SK-N-SH (cell line): ENCODE measurements at places on chromosomes 3 and 15. TPM values are rescaled to one million over a fixed set of nuclear protein-coding genes. Genes with fewer than 3 reads are reported as not detected.

- no peaks in the 10 kb centered on the region for H3K36me3 ChIP-seq
- no peak for DNase-seq
- H3K4me1 ChIP-seq = no peaks in the 10 kb centered on the region
- no peak overlapping the region; the same call in 1 of the 2 replicates for H3K27ac ChIP-seq
- no peak overlapping the region for H3K4me3 ChIP-seq
- H3K27me3 ChIP-seq = no peaks in the 10 kb centered on the region
These were observed 172.7 kb downstream of the SYNPR start for GRCh38 chr3:63450634-63451363.

DNA sequence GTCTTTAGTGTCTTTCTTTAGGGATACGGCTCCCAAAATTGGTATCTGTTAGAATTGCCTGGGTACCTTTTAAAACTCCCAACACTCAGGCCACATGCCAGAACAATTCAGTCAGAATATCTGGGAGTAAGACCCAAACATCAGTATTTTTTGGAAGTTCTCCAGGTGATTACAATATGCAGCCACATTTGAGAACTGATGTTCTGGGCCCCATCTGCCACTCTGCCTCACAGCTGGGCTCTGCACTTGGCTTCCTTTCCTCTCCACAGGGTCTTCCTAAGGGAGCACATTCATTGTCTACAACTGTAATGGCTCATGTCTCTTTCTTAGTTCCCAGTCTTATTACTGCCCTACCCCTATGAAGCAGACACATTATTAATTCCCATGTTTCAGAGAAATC lies 394.5 kb downstream of the MFSD1 start:
- DNase-seq = no peak
- no peak overlapping the region for H3K4me3 ChIP-seq
- H3K27ac ChIP-seq = no peak overlapping the region

GRCh38 chr3:25781758-25782594 lies 1.3 kb downstream of the NGLY1 start:
- DNase-seq = no peak
- H3K36me3 ChIP-seq = peaks cover 13% of the 10 kb centered on the region
- peak overlapping the region; percentile 84 for H3K4me3 ChIP-seq
- peaks cover 8% of the 10 kb centered on the region; the same call in 1 of the 2 replicates for H3K4me1 ChIP-seq
- no peak overlapping the region; the same call in 1 of the 2 replicates for H3K27ac ChIP-seq

DNA sequence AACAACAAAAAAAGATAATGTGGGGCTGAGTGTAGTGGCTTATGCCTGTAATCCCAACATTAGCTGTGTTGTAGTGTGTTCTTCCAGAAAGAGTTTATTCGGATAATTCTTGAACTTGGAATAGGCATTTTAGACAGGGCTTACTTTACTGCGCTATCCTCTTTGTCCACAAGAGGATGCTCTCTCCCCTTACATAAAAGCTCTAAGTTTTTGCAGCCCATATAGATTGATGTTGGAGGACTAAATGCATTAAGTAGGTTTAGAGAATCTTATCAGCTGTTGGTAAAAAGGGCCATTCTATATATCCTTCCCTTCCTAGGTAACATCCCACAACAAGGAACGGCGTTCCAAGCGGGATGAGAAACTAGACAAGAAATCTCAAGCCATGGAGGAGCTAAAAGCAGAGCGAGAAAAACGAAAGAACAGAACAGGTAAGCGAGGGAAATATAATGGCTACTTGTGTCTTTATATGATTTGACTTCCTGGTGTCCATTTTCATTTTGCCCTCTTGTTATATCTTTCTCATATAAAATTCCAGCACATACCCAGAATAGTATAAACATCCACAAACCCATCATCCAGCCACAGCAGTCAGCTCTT lies 27.8 kb upstream of the ITPKA start:
- no peak overlapping the region for H3K4me3 ChIP-seq
- no peak overlapping the region for H3K27ac ChIP-seq
- peaks cover 18% of the 10 kb centered on the region for H3K36me3 ChIP-seq

- H3K27ac ChIP-seq = no peak overlapping the region
- no peak overlapping the region for H3K4me3 ChIP-seq
- no peaks in the 10 kb centered on the region for H3K27me3 ChIP-seq
- no peak for DNase-seq
- peaks cover 28% of the 10 kb centered on the region for H3K36me3 ChIP-seq
- H3K4me1 ChIP-seq = peaks cover 11% of the 10 kb centered on the region; the same call in 1 of the 2 replicates
These were observed 3.0 kb downstream of the SS18L2 start for GRCh38 chr3:42593635-42594034.

DNA sequence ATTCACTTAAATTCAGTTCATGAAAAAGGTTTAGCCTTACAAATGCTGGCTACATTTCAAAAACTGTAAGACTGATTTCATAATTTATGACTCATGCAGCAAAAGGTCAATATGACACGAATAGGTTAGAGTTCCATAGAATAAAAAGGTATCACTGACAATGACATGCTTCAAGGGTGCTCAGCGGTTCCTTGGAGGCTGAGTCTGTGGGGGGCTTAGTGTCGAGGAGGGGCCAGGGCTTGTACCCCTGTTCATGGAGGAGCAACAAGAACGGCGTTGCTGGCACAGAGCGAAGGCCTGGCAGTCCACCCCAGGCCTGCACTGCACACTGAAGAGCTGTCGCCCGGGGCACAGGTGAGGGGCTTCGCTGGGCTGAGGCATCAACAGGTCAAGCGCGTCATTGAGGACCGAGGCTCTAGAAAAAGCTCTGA lies 174.2 kb downstream of the NR1D2 start:
- H3K36me3 ChIP-seq = no peaks in the 10 kb centered on the region
- H3K27me3 ChIP-seq = no peaks in the 10 kb centered on the region
- no peak for DNase-seq
- no peaks in the 10 kb centered on the region for H3K4me1 ChIP-seq
- H3K4me3 ChIP-seq = no peak overlapping the region
- H3K27ac ChIP-seq = no peak overlapping the region

- peak; percentile 24 for DNase-seq
- H3K4me3 ChIP-seq = peak overlapping the region; percentile 20; the same call in 1 of the 2 replicates
- H3K36me3 ChIP-seq = no peaks in the 10 kb centered on the region
- peak overlapping the region; percentile 58; the same call in 1 of the 2 replicates for H3K27ac ChIP-seq
- peaks cover 8% of the 10 kb centered on the region; the same call in 1 of the 2 replicates for H3K4me1 ChIP-seq
- no peaks in the 10 kb centered on the region for H3K27me3 ChIP-seq
These were observed 13.9 kb upstream of the PRICKLE2 start for GRCh38 chr3:64238971-64239667.

DNA sequence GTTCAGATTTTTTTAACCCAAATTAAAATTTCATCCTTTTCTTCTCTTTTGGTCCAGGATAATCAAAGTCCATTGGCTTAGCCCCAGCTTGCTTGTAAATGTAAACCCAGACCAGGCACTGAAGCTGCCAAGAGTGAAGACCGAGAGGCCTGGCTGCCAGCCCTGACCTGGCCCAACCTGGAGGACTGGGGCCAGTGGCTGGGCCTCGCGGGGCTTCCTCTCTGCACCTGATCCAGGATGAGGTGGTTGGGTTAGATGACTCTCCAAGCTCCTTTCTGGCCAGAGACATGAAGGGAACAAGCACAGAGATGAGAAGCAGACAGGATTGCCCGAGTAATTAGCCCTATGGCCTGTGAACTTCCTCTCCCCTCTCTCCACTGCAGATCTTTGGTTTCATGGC lies 50.6 kb downstream of the CMTM6 start:
- no peaks in the 10 kb centered on the region for H3K27me3 ChIP-seq
- peaks cover 5% of the 10 kb centered on the region for H3K4me1 ChIP-seq
- no peak for DNase-seq
- no peak overlapping the region for H3K4me3 ChIP-seq
- no peaks in the 10 kb centered on the region for H3K36me3 ChIP-seq
- H3K27ac ChIP-seq = no peak overlapping the region

GRCh38 chr3:89173546-89173945 lies 66.1 kb downstream of the EPHA3 start:
- no peak overlapping the region for H3K4me3 ChIP-seq
- H3K27me3 ChIP-seq = no peaks in the 10 kb centered on the region
- DNase-seq = no peak
- no peaks in the 10 kb centered on the region for H3K4me1 ChIP-seq
- no peaks in the 10 kb centered on the region for H3K36me3 ChIP-seq

DNA sequence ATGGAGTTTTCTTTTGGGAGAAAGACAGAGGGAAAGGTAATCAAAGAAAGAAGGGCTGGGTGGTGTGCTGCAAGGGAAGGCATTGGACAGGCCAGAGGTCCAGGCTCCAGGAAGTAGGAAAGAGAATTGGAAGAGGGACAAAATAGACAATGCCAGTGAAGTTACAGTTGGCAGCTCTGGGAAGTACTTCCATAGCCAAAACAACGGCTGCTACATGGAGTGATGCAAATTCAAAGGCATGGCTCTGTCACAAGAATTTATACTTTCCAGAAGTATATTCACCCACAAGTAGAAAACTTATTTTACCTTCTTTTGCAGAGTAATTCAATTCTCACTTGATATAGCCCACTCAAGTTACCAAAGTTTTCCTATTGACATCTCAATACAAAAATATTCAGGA lies 191.5 kb downstream of the TNIK start:
- H3K4me3 ChIP-seq = no peak overlapping the region
- H3K27me3 ChIP-seq = no peaks in the 10 kb centered on the region
- no peak for DNase-seq
- H3K27ac ChIP-seq = no peak overlapping the region
- no peaks in the 10 kb centered on the region for H3K36me3 ChIP-seq
- no peaks in the 10 kb centered on the region; the same call in 1 of the 2 replicates for H3K4me1 ChIP-seq

- no peak overlapping the region for H3K4me3 ChIP-seq
- H3K36me3 ChIP-seq = no peaks in the 10 kb centered on the region
- no peak overlapping the region for H3K27ac ChIP-seq
- DNase-seq = no peak
- no peaks in the 10 kb centered on the region for H3K27me3 ChIP-seq
These were observed 2.2 kb downstream of the HPS3 start for GRCh38 chr3:149131589-149131988.

- peak overlapping the region; percentile 99 for H3K27ac ChIP-seq
- no peaks in the 10 kb centered on the region for H3K27me3 ChIP-seq
- H3K36me3 ChIP-seq = no peaks in the 10 kb centered on the region
- 0 out of 2 replicates have a peak overlapping the region, but pooled peaks have one; percentile 20 for H3K4me3 ChIP-seq
- no peaks in the 10 kb centered on the region; the same call in 1 of the 2 replicates for H3K4me1 ChIP-seq
These were observed 536.9 kb downstream of the ZIC1 start for GRCh38 chr3:147945968-147946519.

DNA sequence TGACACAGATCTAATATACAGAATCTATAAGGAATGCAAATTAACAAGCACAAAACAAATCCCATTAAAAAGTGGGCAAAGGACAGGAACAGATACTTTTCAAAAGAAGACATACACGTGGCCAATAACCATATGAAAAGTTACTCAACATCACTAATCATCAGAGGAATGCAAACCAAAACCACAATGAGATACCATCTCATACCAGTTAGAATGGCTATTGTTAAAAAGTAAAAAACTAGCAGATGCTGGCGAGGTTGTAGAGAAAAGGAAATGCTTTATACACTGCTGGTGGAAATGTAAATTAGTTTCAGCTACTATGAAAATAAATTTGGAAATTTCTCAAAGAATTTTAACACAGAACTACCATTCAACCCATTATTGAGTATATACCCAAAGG lies 50.7 kb downstream of the ADAMTS17 start:
- no peak overlapping the region for H3K27ac ChIP-seq
- H3K27me3 ChIP-seq = no peaks in the 10 kb centered on the region
- no peak for DNase-seq
- H3K4me3 ChIP-seq = no peak overlapping the region

The ZNF774 gene
- polyA plus RNA-seq = 1.6 and 1.8 TPM in 2 replicates

The KBTBD13 gene
- polyA plus RNA-seq = not detected in 2 replicates

The RASGRF1 gene
- polyA plus RNA-seq = 0.10 TPM in 1 of 2 replicates, not detected in the other

The ZNF660 gene
- 1.0 and 1.4 TPM in 2 replicates for polyA plus RNA-seq

The PLAAT1 gene
- 1.6 TPM in 2 replicates for polyA plus RNA-seq

The HCN4 gene
- polyA plus RNA-seq = not detected in 2 replicates

The GP9 gene
- polyA plus RNA-seq = not detected in 2 replicates
